ENCODE measurements at places on chromosomes 4 and X. TPM values are rescaled to one million over a fixed set of nuclear protein-coding genes. Genes with fewer than 3 reads are reported as not detected.

DNA sequence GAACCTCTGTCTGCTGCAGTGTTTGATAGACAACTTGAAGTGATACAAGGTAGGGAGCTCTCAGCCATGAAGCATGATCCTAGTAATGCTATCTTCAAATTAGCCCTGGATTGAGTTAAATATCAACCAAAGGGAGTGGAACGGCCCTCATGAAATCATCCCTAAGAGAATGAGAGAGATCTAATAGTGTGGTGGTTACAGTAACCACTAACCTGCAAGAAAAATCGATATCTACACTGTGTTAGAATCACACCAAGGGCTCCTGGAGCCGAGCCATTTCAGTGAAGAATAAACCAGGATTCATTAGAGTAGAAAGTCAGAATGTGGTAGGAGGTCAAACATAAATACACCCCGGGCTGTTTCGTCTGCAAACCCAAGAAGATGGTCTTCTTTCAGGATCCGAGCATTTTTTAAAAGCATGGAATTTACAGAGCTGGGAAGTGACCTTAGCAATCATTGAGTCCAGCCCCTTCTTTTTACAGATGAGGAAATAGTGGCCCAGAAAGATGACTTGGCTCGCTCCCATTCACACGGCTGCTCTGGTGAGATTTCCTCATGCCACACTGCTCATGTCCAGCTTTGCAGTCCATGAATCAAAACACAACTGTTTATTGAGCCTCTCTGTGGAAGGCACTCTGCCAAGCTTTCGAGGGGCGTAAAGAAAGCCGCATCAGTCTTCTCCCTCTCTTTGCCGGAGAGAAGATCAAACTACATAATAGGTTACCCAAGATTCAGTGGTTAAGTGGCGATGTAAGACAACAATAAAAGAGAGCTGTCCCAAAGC is 5.5 kb upstream of the DCTD start:
- no peak for DNase-seq

DNA sequence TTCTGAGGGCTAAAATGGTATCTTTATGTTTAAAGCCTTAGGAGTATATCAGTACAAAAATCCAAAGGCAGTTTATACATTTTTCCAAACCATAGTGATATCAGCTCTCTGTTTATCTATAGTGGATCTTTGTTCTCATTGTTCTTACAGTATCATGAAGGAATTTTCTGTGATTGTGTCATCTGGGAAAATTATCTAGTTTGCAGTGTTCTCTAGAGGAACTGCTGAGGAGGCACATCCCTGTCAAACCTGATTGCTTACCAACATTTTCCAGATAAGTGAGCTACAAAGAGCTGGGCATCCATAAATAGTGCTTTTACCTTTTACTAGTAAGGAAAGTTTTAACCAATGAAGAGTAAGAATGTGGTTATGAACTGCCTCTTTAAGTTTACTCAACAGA is 44.9 kb upstream of the SLC25A31 start:
- DNase-seq = no peak

DNA sequence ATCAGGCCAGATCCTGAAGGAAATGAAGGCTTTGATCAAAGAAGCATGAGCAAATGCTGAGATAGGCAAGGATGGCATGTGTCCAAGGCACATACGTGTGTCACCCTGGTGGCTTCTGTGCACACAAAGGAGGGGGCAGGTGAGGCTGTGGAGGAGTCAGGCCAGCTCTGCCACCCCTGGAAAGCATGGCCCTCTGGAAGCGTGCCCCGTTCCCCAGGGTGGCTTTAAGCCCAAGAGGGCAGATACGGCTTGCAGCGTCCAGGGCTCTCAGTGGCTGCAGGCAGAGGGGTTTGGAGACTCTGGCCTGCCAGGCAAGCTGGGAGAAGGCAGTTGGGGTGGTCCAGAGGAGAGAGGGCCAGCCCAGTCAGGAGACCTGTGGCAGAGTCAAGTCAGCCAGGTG is 25.6 kb downstream of the PNMA6E start:
- DNase-seq = no peak

GRCh38 chr4:40886931-40887763 is 137.4 kb downstream of the NSUN7 start:
- DNase-seq = no peak

Gene HSPA4L
- total RNA-seq = 5.3 TPM

Gene GRXCR1
- total RNA-seq = not detected

Data from colonic mucosa (tissue), 4 donors.